ENCODE measurements at places on chromosomes 2 and 18.

- no peak for DNase-seq
Measured at GRCh38 chr2:190469771-190470170, 61.6 kb downstream of the MFSD6 start.

DNA sequence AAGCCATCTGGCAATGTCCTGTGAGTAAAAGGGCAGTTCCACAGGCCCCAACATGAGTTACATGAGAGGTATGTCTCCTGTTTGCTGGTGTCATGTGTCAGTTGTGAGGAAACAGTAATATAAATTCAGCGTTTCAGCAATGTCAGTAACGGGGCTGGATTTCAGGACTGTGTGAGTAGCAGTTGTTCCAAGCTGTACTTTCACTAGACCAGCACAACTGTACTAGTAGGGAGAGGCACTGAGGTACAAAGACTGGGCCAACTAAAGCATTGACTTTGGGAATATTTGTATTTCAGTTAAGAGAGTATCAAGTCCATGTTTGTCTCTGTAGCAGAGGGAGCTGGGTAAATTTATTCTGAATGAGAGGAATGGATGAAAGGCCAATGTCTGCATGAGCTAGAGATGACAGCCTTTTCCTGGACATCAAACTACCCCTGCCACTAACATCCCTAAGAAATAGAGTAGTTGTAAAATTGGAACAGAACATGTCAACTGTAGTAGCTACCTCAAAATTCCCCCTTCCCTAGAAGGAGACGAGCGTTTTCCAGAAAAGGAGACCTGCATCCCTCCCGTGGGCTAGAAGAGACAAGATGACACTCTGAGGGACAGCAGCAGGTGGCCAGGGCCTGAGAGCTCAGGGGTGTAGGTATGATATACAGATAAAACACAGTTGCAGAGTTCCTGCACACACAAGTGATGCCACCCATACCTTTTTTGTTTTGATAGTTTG, 24.4 kb downstream of the EIF4E2 start:
- DNase-seq: no peak

GRCh38 chr18:61608316-61608715, 275.1 kb downstream of the CDH20 start:
- no peak for DNase-seq

GRCh38 chr2:183031911-183032794, 6.1 kb downstream of the NCKAP1 start:
- DNase-seq: no peak

- DNase-seq: no peak
Measured at GRCh38 chr2:78895022-78895421, 130.5 kb upstream of the REG3G start.

- DNase-seq: no peak
Measured at GRCh38 chr2:68251855-68252399, 405 bp downstream of the PPP3R1 start.

GRCh38 chr18:22172120-22172582, 2.8 kb downstream of the GATA6 start:
- DNase-seq: no peak

DNA sequence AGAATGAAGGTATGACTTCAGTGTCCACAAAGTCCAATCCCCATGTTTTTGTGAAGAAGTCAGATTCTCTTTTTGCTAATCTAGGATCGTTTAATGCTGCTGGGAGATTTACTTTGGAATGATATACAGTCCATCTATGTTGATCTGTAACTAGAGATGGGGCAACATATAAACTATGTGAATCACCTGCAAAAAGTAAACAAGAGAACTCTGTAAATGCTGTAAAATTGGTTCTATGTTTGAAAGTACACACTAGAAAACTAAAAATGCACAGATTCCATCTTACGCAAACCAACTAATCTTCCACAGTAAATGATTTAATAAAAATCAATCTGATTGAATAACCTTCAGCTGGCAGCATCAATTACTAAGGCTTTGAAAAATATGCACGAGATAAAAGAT, 37.5 kb downstream of the VPS54 start:
- DNase-seq: no peak

DNA sequence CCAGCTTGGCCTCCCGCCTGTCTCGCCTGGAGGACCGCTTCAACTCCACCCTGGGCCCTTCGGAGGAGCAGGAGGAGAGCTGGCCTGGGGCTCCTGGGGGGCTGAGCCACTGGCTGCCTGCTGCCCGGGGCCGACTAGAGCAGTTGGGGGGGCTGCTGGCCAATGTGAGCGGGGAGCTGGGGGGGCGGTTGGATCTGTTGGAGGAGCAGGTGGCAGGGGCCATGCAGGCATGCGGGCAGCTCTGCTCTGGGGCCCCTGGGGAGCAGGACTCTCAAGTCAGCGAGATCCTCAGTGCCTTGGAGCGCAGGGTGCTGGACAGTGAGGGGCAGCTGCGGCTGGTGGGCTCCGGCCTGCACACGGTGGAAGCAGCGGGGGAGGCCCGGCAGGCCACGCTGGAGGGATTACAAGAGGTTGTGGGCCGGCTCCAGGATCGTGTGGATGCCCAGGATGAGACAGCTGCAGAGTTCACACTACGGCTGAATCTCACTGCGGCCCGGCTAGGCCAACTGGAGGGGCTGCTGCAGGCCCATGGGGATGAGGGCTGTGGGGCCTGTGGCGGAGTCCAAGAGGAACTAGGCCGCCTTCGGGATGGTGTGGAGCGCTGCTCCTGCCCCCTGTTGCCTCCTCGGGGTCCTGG, 3.7 kb upstream of the KHK start:
- DNase-seq: no peak

DNA sequence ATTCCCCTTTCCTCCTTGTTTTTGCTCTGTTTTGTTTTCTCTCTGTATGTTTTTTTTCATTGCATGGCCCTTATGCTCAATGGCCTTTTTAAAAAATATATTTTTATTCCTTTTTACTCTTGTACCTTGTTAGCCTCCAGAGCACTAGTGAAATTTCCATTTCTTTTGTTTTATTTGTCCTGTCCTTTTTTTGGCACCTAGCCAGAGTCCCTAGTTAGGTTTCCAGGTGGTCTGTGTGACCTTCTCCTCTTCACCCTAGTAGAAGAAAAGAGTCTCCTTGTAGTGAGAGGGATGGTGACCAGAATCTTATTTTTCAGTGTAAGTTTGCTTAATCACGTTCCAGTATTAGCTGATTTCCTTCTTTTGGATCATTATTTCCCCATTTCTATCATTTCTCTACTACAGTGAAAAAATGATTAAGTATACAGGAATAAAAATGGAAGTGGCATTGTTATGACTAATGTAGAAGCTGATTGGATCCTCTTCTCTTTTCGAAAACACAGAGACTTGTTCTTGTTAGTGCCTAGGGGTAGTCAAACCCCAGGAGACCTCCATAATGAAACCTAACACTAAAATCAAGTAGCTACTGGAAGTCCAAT, 65.9 kb downstream of the NBEAL1 start:
- DNase-seq: no peak

DNA sequence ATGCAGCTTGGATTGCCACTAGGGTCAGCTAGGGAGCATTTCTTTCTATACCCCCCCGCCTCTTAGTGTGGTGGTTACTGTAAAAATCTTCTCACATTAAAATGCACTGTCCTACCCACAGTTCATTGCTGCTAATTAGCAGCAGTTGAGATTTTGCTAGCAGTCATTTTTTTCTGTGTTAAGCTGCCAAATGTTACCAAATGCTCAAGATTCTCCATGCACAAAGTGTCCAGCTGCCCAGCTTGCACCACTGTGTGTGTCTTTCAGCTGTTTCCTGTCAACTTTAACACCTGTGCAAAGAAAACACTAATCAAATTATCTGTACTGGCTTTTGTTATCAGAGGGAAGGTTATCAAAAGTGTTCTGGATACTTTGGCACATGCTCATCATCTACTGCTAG, 679.3 kb downstream of the NR4A2 start:
- DNase-seq: no peak

DNA sequence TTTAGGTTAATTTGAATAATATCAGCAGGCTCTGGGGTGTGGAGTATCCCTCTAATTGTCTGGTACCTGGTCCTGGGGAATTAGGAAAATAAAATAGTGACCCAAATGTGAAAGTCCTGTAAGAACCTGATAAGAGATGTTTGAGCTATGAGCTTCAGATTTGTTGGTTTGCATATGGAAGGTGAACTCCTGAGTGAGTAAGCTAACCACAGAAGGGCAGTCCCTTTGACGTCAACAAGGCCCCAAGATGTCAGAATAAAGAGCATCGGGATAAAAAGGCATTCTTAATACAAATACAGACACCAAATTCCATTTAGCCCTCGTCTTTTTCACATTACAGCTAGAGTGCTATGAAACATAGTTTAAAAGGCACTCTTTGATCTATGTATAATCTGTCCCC, 1366.3 kb upstream of the TMEFF2 start:
- DNase-seq: no peak

DNA sequence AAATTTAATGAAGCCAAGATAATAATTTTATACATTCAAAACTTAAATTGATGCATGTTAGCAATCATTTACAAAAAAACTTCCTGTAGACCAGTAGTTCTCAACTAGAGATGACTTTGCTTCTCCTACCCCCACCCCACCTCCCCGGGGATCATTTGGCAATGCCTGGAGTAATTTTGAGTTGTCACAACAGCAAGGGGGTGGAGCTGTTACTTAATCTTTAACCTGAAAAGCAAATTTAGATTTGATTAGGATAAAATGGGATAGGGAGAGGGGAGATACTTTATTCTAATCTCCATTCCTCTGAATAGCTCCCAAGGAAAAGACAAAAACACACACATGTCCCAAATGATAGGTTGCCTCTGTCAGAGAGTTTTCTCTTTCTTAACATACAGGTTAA, 4.2 kb downstream of the SLC40A1 start:
- DNase-seq: no peak

GRCh38 chr2:13650586-13651180, 933.9 kb downstream of the TRIB2 start:
- no peak for DNase-seq

GRCh38 chr2:200575957-200576356, 9.9 kb upstream of the AOX1 start:
- DNase-seq: no peak

DNA sequence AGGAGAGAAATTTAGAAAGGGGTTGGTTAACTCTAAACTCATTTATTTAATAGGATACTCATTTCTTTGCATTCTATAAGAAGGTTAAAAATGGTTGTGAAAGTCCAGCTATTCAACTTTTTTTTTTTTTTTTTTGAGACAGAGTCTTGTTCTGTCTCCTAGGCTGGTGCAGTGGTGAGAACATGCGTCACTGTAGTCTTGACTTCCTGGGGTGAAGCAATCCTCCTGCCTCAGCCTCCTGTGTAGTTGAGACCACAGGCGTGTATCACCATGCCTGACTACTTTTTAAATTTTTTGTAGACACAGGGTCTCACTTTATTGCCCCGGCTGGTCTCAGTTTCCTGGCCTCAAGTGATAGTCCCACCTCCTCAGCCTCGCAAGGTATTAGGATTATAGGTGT, 11.9 kb downstream of the ELP2 start:
- DNase-seq: no peak

GRCh38 chr2:41068740-41069139, 616.9 kb upstream of the SLC8A1 start:
- DNase-seq: no peak

GRCh38 chr2:14816069-14817060, 183.8 kb downstream of the LRATD1 start:
- no peak for DNase-seq

- DNase-seq: no peak
Measured at GRCh38 chr2:55092439-55092838, 42.2 kb upstream of the RTN4 start.

GRCh38 chr2:88753833-88754584, 62.5 kb downstream of the RPIA start:
- no peak for DNase-seq

DNA sequence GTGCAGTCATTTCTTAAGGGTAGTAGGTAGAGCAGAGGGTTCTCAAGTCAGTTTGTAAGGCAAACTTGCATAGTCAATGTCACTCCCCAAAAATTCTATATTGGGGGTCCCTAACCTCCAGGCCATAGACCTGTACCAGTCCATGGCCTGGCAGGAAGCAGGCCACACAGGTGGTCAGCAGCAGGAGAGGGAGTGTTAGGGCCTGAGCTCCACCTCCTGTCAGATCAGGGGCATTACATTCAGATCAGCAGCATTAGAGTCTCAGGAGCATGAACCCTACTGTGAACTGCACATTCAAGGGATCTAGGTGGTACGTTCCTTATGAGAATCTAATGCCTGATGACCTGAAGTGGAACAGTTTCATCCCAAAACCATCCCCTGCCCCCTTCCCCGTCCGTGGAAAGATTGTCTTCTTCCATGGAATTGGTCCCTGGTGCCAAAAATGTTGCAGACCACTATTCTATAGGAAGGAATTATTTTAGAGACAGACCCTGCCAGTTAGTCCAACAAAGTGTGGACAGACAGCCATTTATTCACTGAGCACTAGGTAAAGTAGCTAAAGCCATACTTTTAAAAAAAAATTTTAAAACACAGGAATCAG, 6.7 kb downstream of the COA5 start:
- no peak for DNase-seq

DNA sequence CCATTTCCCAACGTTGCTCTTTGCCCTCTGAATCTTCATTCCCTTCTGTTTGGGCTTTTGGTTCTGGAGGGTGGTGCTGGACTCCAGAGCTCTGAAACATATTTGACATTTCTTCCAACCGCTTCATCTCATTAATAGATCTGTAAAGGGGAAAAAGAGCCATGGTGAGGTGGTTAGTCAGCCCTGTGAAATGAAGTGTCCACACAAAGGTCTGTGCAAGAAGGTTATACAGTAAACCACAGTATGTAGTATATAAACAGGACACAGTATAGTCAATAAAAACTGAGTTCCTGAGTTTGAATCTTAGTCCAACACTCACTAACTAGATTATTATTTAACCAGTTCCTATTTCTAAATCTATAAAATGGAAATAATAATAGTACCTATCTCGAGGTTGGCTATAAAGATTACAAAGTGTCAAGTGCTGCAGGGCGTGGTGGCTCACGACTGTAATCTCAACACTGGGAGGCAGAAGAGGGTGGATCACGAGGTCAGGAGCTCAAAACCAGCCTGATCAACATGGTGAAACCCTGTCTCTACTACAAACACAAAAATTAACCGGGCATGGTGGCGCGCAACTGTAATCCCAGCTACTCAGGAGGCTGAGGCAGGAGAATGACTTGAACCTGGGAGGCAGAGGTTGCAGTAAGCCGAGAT, 13.1 kb downstream of the STARD7 start:
- DNase-seq: no peak

GRCh38 chr2:115314119-115314518, 871.7 kb downstream of the DPP10 start:
- DNase-seq: no peak

GRCh38 chr2:67515056-67515455, 117.9 kb downstream of the ETAA1 start:
- no peak for DNase-seq
